Progenitor cell of endocrine pancreas (in vitro differentiated cells): ENCODE measurements at places on chromosomes 13 and 19. TPM values are rescaled to one million over a fixed set of nuclear protein-coding genes. Genes with fewer than 3 reads are reported as not detected.

GRCh38 chr13:82136880-82137279 lies 1745.4 kb downstream of the SLITRK1 start:
- no peak for DNase-seq

CYP4F3 gene
- total RNA-seq: not detected in 2 replicates

RRAS gene
- 2.6 and 3.9 TPM in 2 replicates for total RNA-seq

GRCh38 chr19:6738787-6739389 lies 592 bp upstream of the TRIP10 start:
- no peak for DNase-seq

IRGC gene
- not detected in 2 replicates for total RNA-seq
